NCI-H1930 (cell line): ENCODE measurements at places on chromosomes 4 and X.

GRCh38 chr4:985123-985830 lies 1.6 kb upstream of the IDUA start:
- no peak for DNase-seq

DNA sequence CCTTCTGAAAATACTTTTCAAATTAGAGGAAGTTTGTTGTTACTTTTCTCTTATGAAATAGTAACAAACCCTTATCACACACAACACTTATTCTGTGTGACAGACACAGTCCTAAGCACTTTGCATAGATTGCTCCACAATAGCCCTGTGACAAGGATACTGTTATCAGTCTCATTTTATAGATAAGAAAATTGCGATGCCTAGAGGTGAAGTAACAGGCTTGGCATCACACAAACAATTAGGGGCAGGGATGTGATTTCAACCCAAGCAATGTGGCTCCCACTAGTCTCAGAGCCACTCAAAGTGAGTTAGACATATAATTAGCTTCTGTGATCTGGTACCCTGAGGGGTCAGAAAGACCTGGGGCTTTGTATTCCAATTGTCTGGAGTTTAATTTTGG lies 339.9 kb downstream of the FBXO8 start:
- DNase-seq = no peak

GRCh38 chr4:139556724-139557555 lies 921 bp upstream of the SETD7 start:
- DNase-seq = peak; percentile 67

- DNase-seq = no peak
These were observed 725.6 kb downstream of the RPA4 start for GRCh38 chrX:97609357-97609756.

GRCh38 chr4:123035239-123035638 lies 112.8 kb upstream of the NUDT6 start:
- no peak for DNase-seq

- DNase-seq = peak; percentile 39
These were observed 41.1 kb upstream of the WDR1 start for GRCh38 chr4:10157478-10158332.

- DNase-seq = no peak
These were observed 145.3 kb downstream of the ATRX start for GRCh38 chrX:77640702-77641101.

DNA sequence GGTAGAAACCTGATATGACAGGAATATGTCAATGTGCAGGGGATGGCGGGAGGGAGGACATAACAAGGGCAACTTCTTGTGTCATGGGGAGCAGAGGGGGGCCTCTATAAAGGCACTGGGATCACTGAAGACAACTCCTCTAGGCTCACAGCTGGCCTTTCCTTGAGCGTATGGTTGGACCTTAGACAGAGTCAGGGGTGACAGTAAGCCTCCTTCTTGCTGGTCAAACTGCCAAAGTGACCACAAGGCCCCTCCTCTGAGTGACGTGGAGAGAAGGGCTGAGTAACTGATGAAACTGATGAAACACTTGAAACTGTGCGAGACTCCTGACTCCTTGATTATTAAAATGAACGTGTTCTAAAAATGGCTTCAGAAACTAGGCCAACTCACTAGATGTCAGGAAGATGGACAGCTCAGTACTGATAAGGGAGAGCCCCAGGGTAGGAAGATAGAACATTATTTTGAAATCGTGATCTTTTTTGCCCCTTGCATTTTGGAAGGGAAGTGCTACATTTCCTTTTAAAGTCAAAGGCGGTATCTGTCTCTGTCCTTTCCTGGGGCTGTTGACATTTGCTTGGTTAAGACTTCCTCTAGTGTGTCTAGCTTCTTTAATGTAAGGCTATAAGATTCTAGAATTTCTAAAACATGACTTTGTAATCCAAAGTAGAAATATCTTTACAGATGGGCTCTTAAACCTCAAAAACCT lies 1.6 kb downstream of the RAB33A start:
- DNase-seq = no peak

- DNase-seq = no peak
These were observed 821 bp upstream of the TMEM128 start for GRCh38 chr4:4248885-4249203.

GRCh38 chrX:97685753-97686152 lies 802.0 kb downstream of the RPA4 start:
- DNase-seq = no peak

DNA sequence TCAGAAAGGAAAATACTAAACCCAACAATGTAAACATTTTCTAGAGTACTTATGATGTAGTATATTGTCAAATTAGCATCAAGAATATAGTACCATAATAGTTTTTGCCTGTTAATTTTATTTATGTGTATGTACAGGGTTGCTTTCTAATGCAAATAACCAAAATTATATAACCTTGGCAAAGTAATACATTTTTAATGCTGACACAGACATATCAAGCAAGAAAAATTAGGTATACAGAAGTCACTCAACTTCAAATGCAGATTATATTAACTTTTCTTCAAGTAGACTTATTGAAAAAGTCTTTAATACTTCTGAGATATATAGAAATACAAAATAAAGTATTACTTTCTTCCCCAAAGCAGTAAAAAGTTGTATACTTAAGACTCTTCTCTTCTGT lies 44.3 kb downstream of the MAPK10 start:
- DNase-seq = no peak

- DNase-seq = peak; percentile 53
These were observed 47.8 kb upstream of the SETD7 start for GRCh38 chr4:139603576-139604410.

DNA sequence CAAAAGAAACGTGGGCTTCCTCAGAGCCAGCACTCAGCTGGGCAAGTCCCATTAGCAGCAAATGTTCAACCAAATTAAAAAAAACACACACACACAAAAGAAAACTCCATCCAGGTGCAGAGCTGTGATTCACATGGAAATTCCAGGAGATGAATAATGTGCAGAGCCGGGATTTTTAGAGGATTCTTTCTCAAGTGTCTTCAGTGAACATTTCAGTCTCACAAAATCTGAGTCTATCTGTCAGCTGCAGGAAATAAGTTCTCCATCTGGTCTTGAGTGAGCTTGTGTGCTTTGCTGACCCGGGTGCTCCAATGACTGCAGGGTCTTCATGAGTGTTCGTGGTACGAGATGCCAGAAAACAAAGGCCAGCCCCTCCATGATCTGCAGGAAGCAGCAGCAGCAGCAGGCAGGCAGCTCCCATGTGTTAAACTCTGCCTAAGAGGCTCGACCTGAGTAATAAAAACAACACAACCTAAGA lies 44.3 kb downstream of the RASGEF1B start:
- DNase-seq = no peak

DNA sequence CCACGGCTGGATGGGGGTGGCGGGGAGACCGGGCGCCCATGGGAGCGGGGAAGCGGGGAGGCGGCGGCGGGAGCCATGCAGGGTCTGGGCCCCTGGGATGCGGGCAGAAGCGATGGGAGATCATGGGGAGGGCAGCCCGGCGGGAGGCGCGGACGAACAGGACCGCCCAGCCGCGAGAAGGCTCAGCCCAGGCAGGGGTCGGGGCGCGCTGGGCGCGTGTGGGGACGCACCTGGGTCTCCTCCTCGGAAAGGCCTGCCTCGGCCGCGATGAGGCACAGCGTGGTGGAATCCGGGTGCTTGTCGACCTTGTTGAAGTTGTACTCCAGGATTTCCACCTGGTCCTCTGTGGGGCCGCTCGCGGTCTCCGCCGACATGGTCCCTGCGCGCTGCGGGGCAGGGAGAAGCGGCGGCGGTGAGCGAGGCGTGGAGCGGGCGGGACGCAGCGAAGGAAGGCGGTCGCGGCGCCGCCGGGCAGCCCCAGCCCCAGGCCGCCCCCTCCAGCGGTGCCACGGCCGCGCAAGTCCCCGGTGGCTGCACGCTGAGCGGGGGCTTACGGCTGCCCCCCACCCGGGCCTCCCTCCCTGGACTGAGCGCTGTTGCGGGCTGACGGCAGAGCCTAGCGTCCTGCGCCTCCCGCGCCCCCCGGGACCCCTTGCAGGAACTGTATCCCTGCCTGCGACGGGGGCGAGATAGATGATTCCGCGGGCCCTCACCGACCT lies 25.3 kb downstream of the HOPX start:
- DNase-seq = no peak

DNA sequence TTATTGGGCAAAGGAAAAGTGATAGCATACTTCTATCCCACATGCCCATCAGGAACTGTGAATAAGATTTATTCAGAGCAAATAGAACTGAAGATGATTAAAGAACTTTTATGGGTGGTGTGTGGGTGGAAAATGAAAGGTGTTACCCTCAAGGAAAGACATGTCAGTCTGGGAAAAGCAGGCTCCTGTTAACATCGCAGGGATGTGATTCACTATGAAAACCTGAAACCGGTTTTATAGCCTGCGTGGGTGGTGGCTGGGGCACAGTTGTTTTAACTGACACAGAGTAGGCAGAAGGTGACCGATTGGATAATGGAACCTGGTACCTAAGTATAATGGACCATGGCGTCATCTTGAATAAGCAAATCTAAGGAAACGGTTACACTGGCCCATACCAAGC lies 61.3 kb upstream of the CASK start:
- no peak for DNase-seq

DNA sequence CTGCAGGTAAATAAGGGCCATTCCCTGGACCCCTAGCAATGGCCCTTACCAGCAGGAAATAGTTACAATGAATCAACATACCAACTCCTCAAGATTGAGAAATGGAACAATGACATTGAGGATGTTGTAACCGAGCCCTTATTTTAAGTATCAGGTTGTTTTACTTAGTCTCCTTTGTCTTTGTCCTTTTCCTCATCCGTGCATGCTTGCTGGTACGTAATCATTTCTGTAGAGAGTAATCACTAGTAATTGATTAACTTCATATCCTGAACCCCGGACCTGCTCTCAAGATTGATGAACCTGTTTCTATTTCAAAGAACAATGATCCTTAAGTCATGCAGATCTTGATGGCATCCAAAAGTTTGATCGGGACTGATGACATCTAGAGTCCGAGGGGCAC lies 98.6 kb upstream of the LANCL3 start:
- DNase-seq = no peak

- DNase-seq = no peak
These were observed 299.9 kb downstream of the RAB28 start for GRCh38 chr4:13184199-13184598.

GRCh38 chrX:43002526-43003203 lies 224.7 kb upstream of the PPP1R2C start:
- DNase-seq = no peak
